NCI-H524 (cell line): ENCODE measurements at places on chromosomes 5 and 9.

- DNase-seq: no peak
These were observed 7.0 kb downstream of the HSPA9 start for GRCh38 chr5:138568061-138568824.

- DNase-seq: no peak
These were observed 5.3 kb downstream of the SLC34A1 start for GRCh38 chr5:177389241-177390169.

GRCh38 chr9:76996700-76997099, 22.8 kb upstream of the FOXB2 start:
- no peak for DNase-seq

- DNase-seq: no peak
These were observed 164.4 kb upstream of the SLC12A2 start for GRCh38 chr5:127919006-127919796.

DNA sequence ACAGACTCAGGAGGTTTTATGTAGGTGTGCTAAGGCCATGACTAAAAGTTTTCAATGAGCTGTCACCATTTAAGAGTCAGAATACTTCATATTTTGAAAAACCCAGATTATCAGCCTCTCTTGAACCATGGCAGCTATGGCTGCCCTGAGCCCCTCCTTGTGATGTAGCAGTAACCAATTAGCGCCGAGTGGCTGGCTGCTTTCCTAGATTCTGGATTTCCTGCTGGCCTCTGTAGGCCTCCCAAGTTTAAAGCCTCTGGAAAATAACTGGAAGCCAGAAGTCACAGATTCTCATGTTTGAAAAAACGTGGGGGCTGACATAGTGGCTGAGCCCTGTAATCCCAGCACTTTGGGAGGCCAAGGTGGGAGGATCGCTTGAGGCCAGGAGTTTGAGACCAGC, 25.5 kb downstream of the DAB2IP start:
- DNase-seq: no peak

DNA sequence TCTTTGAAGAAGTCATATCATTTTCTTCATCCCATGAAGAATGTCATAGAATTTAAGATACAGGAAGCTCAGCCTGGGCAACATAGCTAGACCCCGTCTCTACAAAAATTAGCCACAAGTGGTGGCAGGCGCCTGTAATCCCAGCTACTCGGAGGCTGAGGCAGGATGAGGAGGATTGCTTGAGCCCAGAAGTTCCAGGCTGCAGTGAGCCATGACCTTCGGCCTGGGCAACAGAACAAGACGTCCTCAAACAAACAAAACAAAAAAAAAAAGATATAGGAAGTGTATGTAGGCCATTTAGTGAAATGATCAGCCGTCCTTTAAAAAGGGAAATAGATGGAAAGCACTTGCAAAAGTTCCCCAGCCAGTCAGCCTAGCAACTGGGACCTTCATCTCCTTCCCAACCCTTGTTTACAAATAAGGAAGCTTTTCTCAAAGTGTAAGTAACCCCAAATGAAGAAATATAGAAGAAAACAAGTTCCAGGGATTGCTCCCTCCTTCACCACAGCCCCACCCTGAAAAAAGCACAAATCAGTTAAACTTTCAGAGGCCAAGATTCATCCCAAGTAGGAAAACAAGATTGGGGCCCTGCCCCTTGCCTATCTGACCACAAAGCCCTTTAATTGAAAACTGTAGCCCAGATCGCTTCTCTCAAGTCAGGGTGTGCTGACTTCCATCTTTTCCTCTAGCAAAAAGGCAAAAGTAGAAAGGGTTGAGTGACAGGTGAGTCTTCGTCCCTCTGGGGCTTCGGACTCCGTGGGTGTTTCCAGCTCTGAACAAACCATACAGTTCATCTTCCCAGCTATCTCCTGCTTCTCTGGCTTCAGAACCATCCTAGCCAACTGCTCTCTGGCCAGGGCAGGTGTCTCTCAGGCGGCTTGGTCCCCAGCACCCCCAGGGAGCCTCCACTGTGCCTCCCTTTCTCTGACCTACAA, 1.2 kb downstream of the SLC31A2 start:
- DNase-seq: no peak

- DNase-seq: no peak
These were observed 9.6 kb downstream of the LRRC8A start for GRCh38 chr9:128891321-128892220.

GRCh38 chr5:106269252-106269843, 1401.4 kb downstream of the EFNA5 start:
- DNase-seq: peak; percentile 47

- no peak for DNase-seq
These were observed 131.5 kb upstream of the SV2C start for GRCh38 chr5:75951716-75952115.

DNA sequence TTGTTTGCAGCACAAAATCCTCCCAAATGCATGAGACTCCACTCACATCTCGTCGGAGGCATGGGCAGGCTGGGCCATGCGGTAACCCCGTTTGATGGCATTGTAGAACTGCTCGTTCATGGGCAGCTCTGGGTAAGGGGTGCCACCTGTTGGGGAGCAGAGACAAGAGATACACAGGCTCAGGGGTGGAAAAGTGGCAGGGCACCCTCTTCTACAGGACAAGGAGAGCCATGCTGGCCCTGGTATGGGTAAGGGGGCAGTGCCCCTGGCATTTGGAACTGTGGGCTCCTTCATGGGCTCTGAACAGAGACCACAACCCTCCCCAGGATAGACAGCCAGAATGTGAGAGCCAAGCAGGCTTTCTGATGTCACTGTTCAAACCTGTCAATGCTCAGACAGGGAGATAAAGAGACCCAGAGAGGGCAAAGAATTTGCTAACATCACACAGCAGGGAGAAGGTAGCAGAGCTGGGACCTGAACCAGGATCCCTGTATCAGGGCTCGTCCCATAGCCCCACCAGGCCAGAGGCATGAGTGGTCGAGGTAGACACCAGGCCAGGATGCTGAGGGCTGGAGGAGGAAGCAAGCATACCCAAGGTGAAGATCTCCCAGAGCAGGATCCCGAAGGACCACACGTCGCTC, 33.2 kb upstream of the CSF1R start:
- DNase-seq: no peak

- peak; percentile 67 for DNase-seq
These were observed 90.6 kb downstream of the RALGPS1 start for GRCh38 chr9:127004946-127005769.

DNA sequence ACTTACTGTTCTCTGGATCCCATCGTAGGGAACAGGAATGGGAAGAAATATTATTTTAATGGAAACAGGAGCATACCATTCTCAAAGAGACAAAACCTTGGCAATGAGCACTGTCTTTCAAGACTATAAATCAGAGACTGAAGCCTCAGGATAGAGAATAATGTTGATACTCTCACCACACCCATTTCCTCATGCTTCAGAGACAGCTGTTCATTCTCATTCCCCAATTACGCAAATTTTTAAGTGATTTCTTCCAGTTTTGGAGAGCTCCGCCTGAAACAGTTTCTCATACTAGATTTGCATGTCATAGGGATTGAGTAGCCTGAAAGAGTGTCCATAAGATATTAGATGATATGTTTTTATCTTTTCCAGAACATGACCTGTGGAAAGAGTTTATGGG, 290.5 kb upstream of the RASA1 start:
- no peak for DNase-seq

- no peak for DNase-seq
These were observed 7.3 kb upstream of the IER5L start for GRCh38 chr9:129185402-129185801.

DNA sequence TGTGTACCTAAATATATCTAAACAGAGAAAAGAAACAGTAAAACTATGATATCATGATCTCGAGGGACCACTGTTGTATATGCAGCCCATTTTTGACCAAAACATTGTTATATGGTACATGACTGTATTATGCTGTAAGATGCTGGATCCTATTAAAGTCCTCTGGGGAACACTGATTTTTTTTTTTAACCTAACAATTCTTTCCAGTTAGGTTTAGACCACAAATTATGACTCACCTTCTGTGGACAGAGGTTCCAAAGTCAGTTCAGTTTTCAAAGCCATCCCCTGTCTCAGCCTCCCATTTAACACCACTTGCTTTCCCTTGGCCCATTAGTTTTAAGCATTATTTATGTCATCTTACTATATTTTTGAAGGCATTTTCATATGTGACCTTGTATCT, 27.1 kb downstream of the TRMO start:
- DNase-seq: no peak

GRCh38 chr5:150278046-150278730, 11.4 kb downstream of the CAMK2A start:
- no peak for DNase-seq

- no peak for DNase-seq
These were observed 3.0 kb upstream of the AUH start for GRCh38 chr9:91364702-91365101.

DNA sequence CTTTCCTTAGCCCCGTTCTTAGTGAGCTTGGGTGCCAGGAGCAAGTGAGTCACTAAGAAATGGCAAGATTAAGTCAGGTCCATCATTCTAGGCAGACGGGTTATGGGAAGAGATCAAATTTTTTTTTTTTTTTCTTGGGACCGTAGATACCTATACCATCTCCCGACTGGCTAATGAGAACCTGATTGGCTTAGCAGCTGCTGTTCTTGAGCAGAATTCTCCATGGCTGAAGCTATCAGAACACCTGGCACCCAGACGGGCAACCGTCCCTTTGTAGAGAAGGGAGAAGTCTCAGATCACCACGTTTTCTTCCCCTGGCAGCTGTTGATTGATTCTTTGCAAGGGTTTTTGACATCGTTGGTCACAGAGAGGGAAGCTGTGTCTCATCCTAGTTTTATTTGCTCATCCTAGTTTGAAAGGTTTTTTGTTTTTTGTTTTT, 78.6 kb downstream of the AOPEP start:
- peak; percentile 90 for DNase-seq

- no peak for DNase-seq
These were observed 31.2 kb downstream of the ZNF618 start for GRCh38 chr9:113907282-113907681.

- DNase-seq: no peak
These were observed 5.9 kb downstream of the PDLIM7 start for GRCh38 chr5:177491429-177491945.

- no peak for DNase-seq
These were observed 39.1 kb upstream of the BASP1 start for GRCh38 chr5:17178373-17178675.

- DNase-seq: no peak
These were observed 119.8 kb downstream of the SIL1 start for GRCh38 chr5:139078345-139078744.

DNA sequence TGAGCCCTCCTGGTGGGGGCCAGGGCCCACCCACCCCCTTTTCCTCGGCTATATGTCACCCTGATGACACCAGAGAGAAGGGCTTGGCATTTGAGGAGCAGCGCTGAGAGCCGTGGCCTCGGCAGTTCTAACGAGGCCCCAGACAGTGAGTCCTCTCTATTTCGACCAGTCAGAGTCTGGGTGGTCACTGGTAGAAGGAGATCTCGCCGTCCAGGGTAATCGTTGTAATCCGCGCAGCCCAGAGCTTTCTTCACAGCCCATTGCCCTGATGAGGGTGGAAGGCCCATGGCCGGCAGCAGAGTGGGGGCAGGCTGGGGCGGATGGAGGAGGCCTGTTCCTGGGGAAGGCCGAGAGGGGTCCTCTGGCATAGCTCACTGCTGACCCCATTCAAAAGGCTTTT, 70.2 kb downstream of the PSMB7 start:
- DNase-seq: no peak
